ENCODE measurements at places on chromosomes 11 and 22.

GRCh38 chr11:359181-359714, 10.1 kb upstream of the B4GALNT4 start:
- DNase-seq, result no peak

- DNase-seq, result no peak
Observed at GRCh38 chr11:67486481-67487195, 3.8 kb downstream of the AIP start.

- no peak for DNase-seq
Observed at GRCh38 chr11:8310743-8311298, 47.1 kb upstream of the LMO1 start.

DNA sequence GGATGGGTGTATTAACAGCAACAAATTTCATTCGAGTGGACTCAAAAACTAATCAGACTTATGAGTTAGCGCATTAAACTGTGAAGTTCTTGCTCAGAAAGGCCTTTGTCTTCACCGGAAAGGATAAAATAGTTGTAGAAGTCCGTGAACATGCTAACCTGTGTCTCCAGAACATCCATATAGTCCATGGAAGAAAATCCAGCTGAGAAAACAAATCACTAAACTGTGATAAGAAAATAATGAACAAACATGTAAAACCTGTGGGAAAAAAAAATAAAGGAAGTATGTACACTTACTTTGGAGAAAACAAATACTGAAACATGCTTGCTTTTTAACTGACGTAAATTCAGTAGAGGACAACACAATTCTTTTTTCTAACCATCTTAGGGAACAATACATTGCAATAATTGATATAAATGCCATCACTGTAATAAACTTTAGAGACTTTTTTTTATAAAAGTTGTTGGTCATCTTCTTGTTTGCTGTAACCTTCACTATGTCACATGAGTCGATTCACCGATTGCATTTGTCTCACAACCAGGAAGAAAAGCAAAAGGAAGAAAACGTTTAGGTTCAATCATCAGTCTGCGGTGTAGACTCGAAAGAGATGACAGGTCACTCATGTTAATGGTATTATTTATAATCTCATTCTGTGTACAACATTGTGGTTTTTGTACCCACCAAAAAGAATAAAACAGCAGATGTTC, 41.9 kb downstream of the MSANTD4 start:
- no peak for DNase-seq

DNA sequence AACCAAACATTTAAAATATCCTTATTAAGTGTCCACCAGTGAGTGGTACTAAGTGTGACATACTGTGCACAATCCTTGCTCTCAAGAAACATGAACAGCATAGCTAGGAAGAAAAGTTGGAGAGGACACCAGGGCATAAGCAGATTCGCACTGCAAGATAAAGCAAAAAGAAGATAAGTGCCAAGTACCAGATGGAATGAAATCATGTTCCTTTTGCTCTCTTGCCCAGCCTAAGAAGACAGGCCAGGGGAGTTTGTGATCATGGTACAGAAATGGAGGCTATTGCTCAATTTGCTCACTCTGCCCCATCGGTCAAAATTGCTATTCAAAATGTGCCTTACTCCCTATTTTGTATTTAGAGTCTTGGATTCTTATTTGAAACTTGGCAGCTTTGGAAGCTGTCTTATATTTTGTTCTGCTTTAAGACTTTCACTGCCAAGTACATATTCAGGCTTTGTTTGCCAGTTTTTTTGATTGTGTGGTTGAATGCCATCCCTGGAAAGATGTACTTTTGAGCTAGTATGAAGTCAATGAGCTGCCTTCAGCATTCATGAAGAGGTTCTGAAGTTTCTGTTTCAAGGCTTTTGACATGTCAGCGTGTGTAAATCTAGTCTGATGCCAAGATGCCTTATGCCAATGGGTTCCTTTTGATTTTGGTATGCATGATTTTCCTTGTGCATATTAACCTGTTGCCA, 90.3 kb downstream of the PAX6 start:
- no peak for DNase-seq
